ENCODE measurements at places on chromosomes 12 and 14. TPM values are rescaled to one million over a fixed set of nuclear protein-coding genes. Genes with fewer than 3 reads are reported as not detected.

The SLC10A1 gene
- total RNA-seq = not detected

The KRT81 gene
- not detected for total RNA-seq

The B3GNT4 gene
- 0.29 TPM for total RNA-seq

The P2RX7 gene
- total RNA-seq = 7.3 TPM

The FOXG1 gene
- not detected for total RNA-seq

The EID3 gene
- total RNA-seq = 10.6 TPM

The ADAMTS20 gene
- total RNA-seq = not detected

The PTPRO gene
- total RNA-seq = 0.22 TPM

The LALBA gene
- not detected for total RNA-seq

The ST8SIA1 gene
- 0.17 TPM for total RNA-seq

The RNASE1 gene
- not detected for total RNA-seq

The CMA1 gene
- total RNA-seq = not detected

The PRPF40B gene
- 10.4 TPM for total RNA-seq

The ASCL4 gene
- total RNA-seq = not detected

The SLC25A21 gene
- total RNA-seq = not detected

The FZD10 gene
- not detected for total RNA-seq

The INSM2 gene
- total RNA-seq = not detected

The SOX5 gene
- total RNA-seq = 3.1 TPM

The NELL2 gene
- 16.4 TPM for total RNA-seq

The CLEC4D gene
- total RNA-seq = not detected

The STYX gene
- 18.7 TPM for total RNA-seq

The MFAP5 gene
- total RNA-seq = not detected

The DLGAP5 gene
- 26.4 TPM for total RNA-seq

The FGD6 gene
- 0.86 TPM for total RNA-seq

The SLC17A8 gene
- not detected for total RNA-seq

The DEGS2 gene
- total RNA-seq = 1.1 TPM

The KLRB1 gene
- 0.15 TPM for total RNA-seq

The TAS2R19 gene
- 3.6 TPM for total RNA-seq

The GCH1 gene
- 61.4 TPM for total RNA-seq

The IGFBP6 gene
- 0.81 TPM for total RNA-seq

The PRKAB1 gene
- total RNA-seq = 30.3 TPM

The PPP1R1A gene
- not detected for total RNA-seq

The TAMALIN gene
- total RNA-seq = 12.8 TPM

The RASSF8 gene
- total RNA-seq = 0.13 TPM

The SLC25A47 gene
- total RNA-seq = not detected

The IKZF4 gene
- 31.9 TPM for total RNA-seq

The PDZRN4 gene
- total RNA-seq = not detected

The SPTB gene
- total RNA-seq = not detected

The IPO8 gene
- total RNA-seq = 41.8 TPM

The GALNT9 gene
- total RNA-seq = not detected

The LRP1-AS gene
- total RNA-seq = not detected

The GMFB gene
- total RNA-seq = 39.5 TPM

The KERA gene
- total RNA-seq = not detected

The LHX5 gene
- not detected for total RNA-seq

The FAM181A gene
- total RNA-seq = not detected

The WDHD1 gene
- total RNA-seq = 53.8 TPM

The TPPP2 gene
- total RNA-seq = not detected

The DCTN2 gene
- total RNA-seq = 83.5 TPM

The MUCL1 gene
- total RNA-seq = not detected

The SIX1 gene
- total RNA-seq = 0.39 TPM

All from activated T-helper 1 cell treated with anti-CD3 and anti-CD28 coated beads, Interleukin-12 subunit alpha, Interleukin-12 subunit beta, Interleukin-2, Interleukin-4 antibody, amounts not matched to agents 30 ng/mL and 10 ng/mL and 1 ng/mL, durations not matched to agents 14 hours and 24 hours and 36 hours (primary cell).